ENCODE measurements at places on chromosomes 12 and 14.

GRCh38 chr12:124044809-124045321 is 71.8 kb downstream of the ZNF664 start:
- no peak for DNase-seq

- DNase-seq: no peak
Measured at GRCh38 chr12:132550014-132550802, 60.2 kb downstream of the LRCOL1 start.

DNA sequence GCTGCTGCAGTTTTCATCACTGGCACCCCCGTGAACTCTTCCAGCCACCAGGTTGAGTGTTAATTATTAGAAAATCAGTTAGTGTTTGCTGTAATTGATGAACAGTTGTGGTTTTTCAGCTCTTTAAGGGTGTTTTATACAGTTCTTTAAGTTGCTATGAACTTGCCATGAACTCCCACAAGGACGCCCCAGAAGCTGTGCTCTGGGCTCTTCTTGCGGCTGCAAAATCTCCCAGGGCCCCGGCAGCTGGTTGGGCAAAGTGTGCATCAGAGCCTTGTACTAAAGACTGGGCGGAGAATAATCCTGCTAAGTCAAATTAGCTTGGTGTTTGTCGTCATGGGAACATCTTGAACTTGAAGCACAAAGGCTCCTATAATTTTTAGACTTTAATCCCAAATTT is 82.2 kb downstream of the EML1 start:
- no peak for DNase-seq

DNA sequence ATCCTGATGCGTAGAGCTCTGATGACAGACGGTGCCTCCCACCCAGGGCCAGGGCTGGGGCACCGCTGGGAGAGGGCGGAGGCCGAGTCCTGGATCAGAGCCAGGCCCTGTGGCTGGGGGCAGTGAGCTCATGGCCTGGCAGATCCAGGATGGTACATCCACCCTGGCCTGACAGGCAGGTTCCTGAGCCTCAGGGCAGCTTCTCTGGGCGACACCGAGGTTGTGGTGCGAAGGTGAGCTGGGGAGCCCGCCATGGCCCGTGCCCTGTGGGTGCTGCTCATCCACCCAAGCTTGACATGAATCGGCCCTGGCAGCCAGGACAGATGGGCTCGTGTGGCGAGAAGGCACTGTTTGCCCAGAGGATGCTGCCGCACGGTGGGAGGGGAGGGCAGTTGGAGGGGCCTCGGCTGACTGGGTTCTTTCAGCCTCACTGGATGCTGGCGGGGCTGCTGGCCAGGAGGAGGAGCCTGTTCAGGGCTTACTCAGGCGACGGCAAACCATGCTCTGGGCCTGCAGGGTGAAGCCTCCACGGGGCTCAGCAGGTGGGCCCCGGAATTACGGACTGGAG is 16.6 kb downstream of the LRTM2 start:
- DNase-seq: peak; percentile 36

DNA sequence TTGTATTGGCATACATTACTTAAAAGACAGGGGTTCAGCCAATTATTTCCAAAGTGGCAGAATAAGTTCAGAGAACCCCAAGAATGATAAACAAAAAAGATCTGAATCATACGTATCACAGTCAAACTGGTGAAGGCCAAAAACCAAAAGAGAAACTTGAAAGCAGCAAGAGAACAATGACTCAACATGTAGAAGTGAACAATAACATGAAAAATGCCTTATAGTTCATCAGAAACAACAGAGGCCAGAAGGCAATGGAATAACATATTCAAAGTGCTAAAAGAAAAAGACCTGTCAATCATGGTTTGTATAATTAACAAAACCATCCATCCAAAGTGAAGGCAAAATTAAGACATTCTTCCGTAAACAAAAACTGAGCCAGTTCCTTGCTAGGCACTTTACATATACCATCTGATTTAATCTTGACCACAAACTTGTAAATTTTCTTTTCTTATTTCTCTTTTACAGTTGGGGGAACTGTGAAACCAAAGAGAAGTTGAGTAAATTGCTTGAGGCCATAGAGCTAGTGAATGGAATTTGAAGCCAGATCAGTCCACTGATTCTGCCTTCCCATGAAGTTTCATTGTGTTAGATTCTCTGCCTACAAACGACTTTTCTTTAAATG is 232.1 kb upstream of the SEL1L start:
- no peak for DNase-seq

DNA sequence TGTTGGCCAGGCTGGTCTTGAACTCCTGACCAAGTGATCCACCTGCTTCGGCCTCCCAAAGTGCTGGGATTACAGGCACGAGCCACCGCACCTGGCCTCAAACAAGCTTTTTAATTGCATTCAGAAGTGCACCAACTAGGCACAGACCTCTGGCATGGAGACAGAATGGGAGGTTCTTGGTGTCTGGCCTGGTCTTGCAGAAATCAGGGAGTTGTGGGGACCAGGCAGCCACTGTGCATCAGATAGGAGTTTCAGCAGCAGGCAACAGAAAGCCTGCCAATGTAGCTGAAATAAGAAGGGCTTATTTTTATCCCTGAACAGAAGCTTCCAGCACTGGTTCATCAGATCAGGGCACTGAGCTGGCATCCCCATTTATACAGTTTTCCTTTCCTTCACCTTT is 22.2 kb upstream of the TCL1B start:
- no peak for DNase-seq

DNA sequence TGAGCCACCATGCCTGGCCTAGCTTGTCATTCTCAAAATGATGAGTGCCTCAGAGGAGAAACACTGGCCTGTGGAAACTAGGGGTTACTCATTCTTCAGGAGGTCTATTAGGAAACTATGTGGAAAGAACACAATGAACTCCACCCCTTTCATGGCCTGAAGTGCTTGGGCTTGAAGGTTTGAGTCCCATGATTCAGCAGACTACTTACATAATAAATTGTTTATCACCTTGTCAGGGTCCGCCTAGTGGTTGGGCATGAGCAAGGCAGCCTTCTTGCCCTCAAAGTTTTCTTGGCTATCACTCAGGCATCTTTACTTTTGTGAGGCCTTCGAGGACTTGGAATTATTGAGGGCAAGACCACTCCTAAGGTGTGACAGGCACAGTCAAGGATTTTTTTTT is 251.2 kb downstream of the ACSS3 start:
- no peak for DNase-seq

DNA sequence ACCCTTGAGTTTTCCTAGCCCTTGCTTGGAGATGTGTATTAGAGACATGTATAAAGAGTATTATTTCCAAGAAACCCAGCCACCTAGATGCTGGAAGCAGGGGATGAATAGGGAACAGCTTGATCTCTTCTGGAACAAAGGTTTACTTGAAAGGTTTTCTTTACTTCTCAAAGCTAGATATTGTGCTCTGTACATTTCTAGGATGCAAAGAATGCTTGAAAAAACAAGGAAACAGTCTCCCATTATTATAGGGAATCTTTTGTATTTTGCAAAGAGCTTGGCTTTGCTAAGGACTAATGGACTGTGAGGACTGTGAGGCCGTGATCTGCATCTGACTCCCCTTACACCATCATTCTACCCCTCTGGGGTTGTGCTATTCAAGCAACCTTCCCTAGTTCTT is 77.9 kb downstream of the PRICKLE1 start:
- no peak for DNase-seq

DNA sequence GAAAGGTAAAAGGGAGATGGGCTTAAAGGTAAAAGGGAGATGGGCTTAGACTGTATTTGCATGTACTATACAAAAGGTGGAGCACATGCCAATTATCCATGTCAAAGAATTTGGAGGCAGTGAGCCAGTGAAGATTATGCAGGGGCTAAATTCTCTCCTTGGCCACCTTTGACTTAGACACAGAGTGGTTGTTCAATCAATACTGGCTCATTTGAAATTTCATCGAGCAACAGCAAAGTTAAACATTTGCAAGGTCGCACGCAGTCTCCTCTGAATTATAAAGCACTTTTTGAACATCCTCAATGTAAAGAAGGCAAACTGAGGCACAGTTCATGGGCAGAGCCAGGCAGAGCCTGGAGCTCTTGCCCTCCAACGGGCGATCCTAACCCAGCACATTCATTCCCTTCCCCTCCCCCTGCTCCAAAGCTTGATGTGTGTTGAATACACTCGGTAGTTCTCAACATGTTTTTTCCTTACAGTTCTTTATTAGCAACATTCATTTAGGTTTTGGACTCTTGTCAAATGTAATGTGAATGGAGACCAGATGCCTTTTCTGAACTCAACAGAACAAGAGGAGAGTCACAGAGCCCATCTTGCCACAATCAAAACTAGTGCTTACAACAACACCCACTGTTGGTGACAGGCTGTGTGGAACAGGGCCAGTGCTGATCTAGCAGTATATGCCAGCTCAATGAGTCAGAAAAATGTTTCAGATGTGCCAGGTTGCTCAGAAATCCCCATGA is 169.7 kb upstream of the G2E3 start:
- DNase-seq: no peak

GRCh38 chr14:96633096-96633495 is 130.9 kb downstream of the PAPOLA start:
- DNase-seq: no peak
